Diencephalon (tissue), 1 donor: ENCODE measurements at places on chromosomes 13 and 19. TPM values are rescaled to one million over a fixed set of nuclear protein-coding genes. Genes with fewer than 3 reads are reported as not detected.

Gene PTGIR
- 0.23 TPM for total RNA-seq

Gene ZNF738
- 39.7 TPM for total RNA-seq

Gene ZNF90
- total RNA-seq: 3.9 TPM

Gene FSD1
- total RNA-seq: 51.4 TPM

Gene ONECUT3
- total RNA-seq: 0.23 TPM

Gene ZNF582
- 6.7 TPM for total RNA-seq

Gene RNF17
- total RNA-seq: 1.6 TPM

Gene ACP7
- not detected for total RNA-seq

Gene GGACT
- total RNA-seq: 4.4 TPM

Gene CCNA1
- total RNA-seq: 12.5 TPM

Gene ANKLE1
- 0.92 TPM for total RNA-seq

Gene KASH5
- total RNA-seq: not detected

Gene TRPC4
- 16.8 TPM for total RNA-seq

Gene EVI5L
- total RNA-seq: 55.4 TPM

Gene METTL21C
- 0.69 TPM for total RNA-seq

Gene OR7C1
- total RNA-seq: not detected

Gene SIGLEC7
- 0.46 TPM for total RNA-seq

Gene SPATA13
- 50.1 TPM for total RNA-seq

Gene SHISA7
- 4.6 TPM for total RNA-seq

Gene TIMM13
- 23.1 TPM for total RNA-seq

Gene POU2F2
- total RNA-seq: 5.5 TPM

Gene DCT
- 0.92 TPM for total RNA-seq

Gene DNAAF3
- 3.9 TPM for total RNA-seq

Gene LRG1
- total RNA-seq: 0.23 TPM

Gene CIRBP
- total RNA-seq: 512 TPM

Gene KIR3DL2
- total RNA-seq: not detected

Gene F10
- total RNA-seq: 0.69 TPM

Gene ZNF548
- total RNA-seq: 35.1 TPM

Gene DNAJB1
- 49.4 TPM for total RNA-seq

Gene NECTIN2
- total RNA-seq: 27.5 TPM

Gene GSX1
- total RNA-seq: 0.92 TPM

Gene SPACA6
- 4.4 TPM for total RNA-seq

Gene A1BG
- total RNA-seq: 1.2 TPM

Gene IGFL3
- not detected for total RNA-seq

Gene SLC25A41
- total RNA-seq: 0.69 TPM

Gene RASGRP4
- total RNA-seq: 0.23 TPM

Gene FAM124A
- total RNA-seq: 6.5 TPM
